ENCODE measurements at places on chromosomes 12 and 14.

- no peak for DNase-seq
Measured at GRCh38 chr14:93493054-93493453, 62.3 kb downstream of the UNC79 start.

DNA sequence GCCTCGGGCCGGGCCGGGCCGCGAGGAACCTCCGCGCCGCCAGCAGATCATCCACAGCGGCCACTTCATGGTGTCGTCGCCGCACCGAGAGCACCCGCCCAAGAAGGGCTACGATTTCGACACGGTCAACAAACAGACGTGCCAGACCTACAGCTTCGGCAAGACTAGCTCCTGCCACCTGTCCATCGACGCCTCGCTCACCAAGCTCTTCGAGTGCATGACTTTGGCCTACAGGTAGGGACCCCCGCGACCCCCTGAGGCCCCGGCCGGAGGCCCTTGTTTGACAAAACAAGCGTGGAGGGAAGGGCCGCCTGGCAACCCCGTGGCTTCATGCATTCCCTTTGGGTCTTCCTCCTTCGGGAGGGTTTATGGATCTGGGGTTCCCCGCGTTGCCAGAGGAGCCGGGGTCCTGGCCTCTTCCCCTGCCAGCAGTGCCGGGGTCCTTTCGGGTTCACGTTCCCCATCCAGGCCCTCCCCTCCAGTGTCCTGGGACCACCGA, 526 bp downstream of the MLXIP start:
- DNase-seq: peak; percentile 48

DNA sequence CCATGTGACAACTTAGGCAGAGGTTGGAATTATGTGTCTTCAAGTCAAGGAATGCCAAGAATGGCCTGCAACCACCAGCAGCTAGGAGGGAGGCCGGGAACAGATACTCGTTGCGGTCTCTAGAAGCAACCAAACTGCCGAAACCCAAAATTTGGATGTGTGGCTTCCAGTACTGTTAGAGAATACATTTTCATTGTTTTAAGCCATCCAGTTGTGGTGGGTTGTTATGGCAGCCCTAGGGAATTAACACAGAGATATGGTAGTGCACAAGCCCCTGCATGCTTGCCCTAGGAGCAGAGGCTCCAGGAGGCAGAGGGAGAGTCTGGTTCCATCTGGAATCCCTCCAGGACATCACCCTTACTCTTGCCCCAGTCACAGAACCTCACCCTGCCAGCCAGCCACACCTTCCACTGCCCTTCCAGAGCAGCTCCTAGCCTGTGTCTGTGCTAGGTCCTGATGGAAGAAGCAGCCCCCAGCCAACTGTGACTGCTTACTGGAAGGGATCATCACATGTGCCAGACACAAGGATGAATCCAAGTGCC, 19.5 kb downstream of the PITPNM2 start:
- DNase-seq: no peak

GRCh38 chr12:91406920-91407341, 224.3 kb upstream of the DCN start:
- DNase-seq: no peak

DNA sequence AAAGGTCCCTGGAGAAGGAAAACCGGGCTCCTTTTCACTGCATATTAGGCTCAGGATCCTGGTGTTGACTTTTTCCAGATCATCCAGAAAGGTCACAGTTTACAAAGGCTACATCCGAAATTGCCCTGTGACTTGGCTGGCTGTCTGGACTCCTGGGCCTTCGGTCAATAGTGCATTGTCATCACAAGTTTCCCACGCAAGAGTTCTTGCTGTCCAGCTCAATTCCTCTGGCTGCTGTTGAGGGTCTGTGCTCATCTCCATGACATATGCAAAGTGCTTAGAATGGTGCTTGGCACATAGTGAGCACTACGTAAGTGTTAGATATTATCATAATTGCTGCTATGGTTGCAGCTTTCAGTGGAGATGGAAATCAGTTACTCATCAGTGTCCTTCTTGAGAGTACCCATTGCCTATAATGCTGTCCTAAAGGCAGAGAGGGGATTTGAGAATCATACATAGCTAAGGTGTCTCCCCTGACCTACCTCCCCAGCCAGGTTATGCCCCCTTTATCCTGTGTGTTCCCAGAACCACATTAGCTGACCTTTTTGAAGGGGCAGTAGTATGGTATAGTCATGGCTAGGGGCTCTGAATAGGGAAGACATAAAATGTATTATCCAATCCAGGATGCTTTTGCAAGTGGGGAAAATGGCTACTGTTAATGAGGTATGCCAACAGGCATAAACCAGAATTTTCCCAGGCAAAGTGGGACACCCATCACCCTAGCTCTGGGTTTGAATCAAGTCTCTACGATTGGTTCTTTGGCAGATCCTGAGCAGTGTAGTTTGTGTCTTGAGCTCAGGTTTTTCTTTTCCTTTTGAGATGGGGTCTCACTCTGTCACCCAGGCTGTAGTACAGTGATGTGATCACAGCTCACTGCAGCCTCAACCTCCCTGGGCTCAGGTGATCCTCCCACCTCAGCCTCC, 132.0 kb upstream of the CCND2 start:
- DNase-seq: no peak

- DNase-seq: no peak
Measured at GRCh38 chr12:63957496-63957895, 113.0 kb downstream of the SRGAP1 start.

DNA sequence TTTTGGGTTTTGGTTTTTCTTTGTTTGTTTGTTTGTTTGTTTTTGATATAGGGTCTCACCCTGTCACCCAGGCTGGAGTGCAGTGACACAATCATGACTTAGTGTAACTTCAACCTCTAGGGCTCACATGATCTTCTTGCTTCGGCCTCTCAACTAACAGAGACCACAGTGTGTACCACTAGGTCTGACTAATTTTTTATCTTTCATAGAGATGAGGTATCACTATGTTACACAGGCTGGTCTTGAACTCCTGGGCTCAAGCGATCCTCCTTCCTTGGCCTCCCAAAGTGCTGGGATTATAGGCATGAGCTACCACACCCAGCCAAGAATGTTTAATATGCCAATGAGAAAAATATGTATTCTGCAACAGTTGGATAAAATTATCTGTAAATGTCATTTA, 29.6 kb upstream of the USP15 start:
- DNase-seq: no peak

DNA sequence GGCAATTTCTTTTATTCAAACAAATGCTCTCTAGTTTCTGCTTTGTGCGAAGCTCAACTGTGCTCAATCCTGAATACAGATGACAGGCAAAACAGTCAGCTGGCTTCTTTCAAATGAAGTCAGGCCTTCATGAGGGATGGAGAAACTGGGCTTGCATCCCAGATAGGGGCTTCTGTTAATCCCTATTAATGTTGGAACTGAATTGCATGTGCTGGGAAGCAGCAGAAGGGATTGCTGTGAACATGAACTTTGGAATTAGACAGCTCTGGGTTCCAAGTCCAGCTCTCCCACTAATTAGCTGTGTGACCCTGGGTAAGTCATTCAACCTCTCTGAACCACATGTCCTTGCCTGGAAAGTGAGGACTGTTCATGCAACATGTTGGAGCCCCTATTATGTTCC, 21.1 kb upstream of the CORO1C start:
- DNase-seq: no peak

GRCh38 chr12:50720085-50720484, 43.8 kb upstream of the ATF1 start:
- DNase-seq: no peak

DNA sequence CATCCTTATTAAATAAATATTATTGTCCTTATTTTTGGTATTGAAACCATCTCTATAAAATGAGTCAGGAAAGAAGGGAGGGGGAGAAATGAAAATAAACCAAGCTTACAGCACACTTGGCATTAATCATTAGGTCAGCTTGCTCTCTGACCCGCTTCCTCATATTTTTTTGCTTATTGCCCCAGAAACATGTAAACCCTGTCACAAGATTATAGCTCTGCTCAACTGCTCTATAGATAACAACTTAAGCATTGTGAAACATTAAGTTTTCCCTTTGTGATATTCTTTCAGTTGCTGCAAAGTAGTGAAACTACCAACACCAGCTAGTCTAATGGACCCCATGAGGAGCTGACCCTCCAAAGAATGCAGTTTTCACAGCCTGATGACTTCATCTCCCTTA, 819.5 kb downstream of the SLC16A7 start:
- no peak for DNase-seq

DNA sequence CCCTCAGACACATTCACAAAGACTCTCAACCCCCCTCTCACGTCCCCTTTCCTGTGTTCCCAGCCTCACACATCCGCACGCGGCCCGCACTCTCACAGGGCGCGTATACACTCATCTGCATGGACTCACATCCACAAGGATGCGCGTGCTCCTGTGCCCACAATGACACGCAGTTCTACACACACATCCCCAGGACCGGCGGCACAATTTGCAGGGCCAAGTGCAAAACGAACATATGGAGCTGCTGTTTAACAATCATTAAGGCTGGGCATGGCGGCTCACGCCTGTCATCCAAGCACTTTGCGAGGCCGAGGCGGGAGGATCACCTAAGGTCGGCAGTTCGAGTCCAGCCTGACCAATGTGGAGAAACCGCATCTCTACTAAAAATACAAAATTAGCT, 36.4 kb upstream of the EML1 start:
- no peak for DNase-seq

DNA sequence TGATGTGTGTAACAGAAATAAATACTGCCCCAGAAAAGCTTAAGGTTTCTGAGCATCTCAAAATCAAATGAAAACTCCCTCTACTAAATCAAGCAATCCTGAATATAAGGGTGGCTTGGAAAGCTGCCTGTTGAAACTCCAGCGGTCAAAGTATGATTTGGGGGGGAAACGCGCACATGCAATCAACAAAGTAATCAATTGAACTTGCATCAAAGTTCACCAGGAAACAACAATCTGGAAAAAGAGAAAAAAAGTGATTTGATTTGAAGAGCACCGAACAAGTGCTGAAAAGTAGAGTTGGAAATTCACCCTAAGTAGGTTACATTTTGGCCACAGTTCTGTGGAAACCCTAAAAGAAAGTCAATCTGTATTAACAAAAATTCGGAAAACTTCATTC, 700 bp downstream of the CNIH1 start:
- DNase-seq: no peak

GRCh38 chr12:64518396-64518795, 66.5 kb downstream of the TBK1 start:
- no peak for DNase-seq

GRCh38 chr12:92520511-92520910, 182.3 kb upstream of the PLEKHG7 start:
- no peak for DNase-seq

DNA sequence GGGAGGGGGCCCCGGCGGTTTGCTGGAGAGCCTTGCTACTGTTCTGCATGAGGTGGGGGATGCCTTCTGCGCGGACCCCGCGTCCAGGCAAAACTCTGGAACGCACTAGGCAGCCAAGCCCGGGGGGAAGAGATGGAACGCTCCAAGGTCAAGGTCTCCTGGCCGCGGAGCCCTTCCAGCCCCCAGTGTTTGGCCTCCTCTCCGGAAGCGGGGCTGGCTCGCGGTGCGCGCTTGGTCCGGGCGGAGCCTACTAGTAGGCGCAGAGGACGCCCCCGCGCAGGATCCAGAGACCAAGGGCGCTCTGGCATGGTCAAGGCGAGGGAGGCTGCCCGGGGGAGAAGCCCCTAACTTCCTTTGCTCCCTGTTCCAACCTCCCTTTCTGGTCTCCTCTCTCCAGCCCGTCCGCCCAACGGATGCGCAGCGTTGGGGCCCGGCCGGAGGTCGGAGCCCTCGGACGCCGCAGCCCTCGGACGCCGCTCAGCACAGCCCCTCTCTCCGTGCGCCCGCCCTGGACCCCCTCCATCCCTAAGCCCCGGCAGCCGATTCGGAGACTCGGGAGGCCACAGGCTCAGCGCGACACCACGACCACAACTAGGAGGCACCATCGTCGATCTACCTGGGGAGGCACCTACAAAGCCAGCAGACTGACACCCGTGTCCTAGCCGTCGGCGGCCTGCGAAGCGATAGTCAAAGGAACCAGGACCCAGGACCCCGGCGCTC, 669 bp upstream of the KCNK13 start:
- DNase-seq: no peak

- DNase-seq: no peak
Measured at GRCh38 chr12:5244513-5244972, 187.4 kb upstream of the NTF3 start.

GRCh38 chr12:65511134-65511834, 232.8 kb downstream of the MSRB3 start:
- DNase-seq: no peak

DNA sequence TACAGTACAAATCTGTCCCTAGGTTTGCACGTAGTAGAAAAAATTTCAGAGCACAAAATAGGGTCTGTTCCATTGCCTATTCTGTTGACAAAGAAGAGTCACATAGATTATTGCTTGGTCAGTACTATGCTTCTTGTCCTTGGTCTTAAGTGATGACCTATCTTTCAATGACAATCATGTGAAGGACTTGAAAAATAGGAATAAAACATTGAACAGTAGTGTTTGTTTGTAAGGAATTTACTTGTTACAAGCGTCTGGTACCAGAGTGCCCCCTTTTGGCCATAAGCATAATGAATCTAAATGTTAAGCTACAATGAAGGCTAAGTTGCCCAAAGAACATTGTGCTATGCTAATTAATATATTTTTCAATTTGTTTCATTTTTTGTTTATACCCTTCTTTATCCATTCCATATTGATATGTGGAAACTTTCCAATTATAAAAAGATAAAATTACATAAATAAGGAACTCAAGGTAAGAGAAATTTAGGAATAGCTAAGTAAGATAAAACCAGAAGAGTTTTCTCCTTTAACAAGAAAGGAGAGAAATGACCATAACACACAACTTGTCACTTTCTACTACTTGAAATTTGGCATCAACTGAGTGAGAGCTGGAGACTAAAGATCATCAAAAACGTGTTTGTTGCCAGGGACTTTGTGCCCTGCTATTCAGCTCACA, 204.7 kb downstream of the EPS8 start:
- peak; percentile 66 for DNase-seq

DNA sequence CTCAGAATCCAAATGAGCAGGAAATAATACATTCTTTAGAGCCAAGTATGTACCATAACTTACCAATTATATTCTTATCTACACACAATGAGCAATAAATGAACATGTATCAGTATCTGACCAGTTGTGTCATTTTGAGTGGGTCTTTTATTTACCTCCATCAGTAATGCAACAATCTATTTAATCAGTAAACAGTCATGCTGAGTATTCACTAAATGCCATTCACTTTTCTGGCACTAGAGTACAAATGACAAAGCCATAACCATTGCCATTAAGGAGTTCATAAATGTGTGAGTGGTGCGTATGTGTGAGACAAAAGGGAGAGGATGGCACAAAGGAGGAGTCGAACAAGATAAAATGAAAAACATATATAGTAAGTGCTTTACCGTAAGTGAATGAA, 1.5 kb upstream of the STRAP start:
- DNase-seq: no peak

- no peak for DNase-seq
Measured at GRCh38 chr12:49146406-49146805, 15.2 kb upstream of the TUBA1B start.
